Neural crest cell (in vitro differentiated cells): ENCODE measurements at places on chromosomes 2 and 18.

DNA sequence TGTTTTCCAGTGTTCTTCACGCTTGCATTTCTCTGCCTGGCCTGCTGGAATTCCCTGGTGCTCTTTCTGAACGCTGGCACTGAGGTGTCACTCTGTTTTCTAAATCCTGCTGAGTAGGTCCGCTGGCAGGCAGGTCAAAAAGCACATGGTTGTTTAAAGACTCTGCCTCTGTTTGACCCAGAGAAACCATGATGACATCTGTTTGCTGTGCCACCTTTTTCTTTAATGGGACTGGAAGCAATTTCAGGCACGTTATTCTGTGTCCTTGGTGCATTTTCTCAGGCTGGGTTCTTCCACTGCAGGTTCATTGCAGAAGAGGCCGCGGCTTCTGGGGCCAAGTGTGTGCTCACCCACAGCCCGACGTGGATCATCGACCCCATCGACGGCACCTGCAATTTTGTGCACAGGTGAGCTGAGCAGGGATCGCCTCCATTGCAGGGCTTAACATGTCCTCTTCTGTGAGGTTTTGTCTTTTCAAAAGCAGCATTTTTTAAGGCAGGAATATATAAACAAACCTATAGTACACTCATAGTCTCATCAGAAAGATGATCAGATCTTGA is 28.4 kb downstream of the IMPA2 start:
- no peak for DNase-seq

- no peak for DNase-seq
These were observed 555.2 kb downstream of the CMPK2 start for GRCh38 chr2:6310256-6311215.

- DNase-seq: no peak
These were observed 103.1 kb upstream of the ZC3H15 start for GRCh38 chr2:186382932-186383331.

DNA sequence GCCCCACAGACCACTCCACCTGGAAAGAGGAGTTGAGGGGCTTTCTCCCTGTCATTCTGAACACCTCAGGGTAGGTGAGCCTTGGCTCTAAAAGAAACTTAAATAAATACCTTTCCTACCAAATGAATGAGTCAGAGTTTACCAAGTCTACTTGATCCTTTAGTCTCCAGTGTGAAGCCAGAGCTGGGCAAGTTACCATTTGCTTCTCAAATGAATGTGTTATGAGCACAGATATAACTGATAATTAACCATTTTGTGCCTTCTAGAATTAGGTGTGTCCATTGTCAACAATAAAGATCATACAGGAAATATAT is 347.7 kb downstream of the KIAA1328 start:
- DNase-seq: no peak

DNA sequence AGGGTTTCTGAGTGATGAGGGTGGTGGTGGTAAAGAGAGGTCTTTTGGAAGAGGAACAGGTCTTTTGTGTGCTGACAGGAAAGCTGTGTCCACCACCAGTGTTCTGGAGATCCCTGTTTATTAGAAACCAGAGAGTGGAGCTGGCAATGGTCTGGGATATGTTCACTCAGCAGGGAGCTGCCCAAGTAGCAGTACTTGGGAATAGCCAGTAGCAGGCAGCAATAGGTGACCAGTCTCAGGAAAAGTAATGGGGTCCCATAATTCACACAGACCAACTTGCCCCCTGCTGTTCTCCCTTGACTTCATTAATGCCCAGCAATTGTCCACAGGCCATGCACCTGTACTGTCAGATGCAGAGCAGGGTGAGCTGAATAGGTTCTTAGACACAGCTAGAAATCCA is 1.8 kb downstream of the TSPYL6 start:
- no peak for DNase-seq

DNA sequence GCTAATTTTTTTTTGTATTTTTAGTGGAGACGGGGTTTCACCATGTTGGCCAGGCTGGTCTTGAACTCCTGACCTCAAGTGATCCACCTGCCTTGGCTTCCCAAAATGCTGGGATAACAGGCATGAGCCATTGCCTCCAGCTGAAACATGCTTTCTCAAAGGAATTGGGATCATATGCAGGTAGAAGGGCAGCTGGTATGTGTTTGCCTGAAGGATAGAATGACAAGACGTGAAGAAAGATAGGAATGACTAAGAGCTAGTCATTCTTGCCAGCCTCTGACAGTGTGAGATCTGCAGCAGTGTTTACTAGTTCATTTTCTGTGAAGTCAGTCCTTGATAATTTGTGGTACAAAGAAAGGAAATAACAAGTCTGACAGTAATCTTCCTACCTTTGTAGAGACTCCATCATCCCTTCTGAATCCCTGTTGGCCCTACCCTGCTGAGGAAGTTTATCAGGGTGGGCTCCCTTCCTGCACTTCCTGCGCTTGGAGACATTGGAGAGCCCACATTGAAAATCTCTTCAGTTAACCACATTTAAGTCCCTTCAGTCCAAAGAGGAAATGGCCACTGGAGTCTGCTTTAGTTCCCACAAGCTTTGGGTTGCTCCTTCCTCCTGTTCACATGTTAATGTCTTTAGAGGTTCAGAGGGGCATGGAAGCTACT is 14.7 kb downstream of the CFLAR start:
- DNase-seq: no peak

DNA sequence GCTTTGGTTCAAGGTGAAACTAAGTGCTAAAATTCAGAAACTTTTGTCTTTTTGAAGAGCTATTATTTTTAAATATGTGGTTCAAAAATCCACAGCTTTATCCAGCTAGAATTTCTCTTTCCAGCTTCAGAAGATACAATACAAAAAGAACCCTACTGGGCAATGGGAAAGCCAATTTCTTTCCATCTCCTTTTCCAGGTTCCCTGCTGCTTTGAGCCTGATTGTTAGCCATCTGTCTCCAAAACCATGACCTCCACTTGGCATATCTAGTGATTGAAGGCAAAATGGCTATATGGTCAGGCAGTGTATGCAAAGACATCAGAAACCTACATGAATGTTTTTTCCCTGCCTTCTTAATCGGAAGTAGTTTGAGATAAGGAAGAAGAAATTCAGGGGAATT is 134.1 kb downstream of the KCNH7 start:
- DNase-seq: no peak

DNA sequence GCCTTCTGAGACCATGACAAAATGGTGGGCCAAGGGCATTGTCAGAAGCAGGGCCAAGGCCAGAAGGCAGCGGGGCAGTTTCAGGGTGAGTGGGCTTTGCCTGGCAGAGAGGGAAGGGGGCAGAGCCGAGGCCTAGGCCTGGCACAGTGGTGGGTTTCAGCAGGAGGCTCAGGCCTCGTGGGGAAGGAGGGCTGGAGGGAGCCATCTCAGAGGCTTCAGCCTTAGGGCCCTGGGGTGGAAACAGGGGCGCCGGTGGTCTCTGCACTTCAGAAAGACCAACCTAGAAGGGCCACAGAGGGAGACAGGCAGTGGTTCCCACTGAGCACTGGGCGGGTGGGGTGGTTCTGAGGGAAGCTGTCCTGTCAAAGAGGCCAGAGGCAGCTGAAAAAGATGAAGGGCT is 58.0 kb upstream of the SMAD7 start:
- DNase-seq: no peak

DNA sequence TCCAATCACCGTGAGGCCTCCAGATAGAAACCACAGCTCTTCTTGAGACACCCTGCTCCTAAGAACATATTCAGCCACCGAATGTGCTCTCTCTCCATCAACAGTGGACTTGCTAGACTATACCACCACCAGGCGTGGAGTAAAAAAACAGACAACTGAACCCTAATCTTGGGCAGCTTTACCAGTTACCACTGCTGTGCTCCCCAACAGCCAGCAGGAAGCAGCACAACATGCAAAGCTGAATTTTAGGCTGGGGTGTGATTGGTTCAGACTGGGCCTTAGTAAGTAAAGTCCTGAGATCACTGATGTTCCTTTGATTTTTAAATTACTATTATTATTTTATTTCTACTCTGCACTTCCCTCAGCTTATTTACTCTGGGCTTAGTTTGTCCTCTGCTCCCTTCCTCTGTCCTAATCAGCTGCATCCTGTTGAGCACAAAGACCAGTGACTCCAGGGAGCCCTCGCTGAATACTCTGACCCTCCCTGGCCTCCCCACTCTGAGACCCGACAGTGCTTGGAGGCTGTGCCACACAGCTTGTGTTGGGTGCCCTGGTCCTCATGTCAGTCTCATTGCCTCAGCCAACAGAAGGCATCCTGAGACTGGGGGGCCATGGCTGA is 21.9 kb downstream of the MRPL35 start:
- peak; percentile 64 for DNase-seq

DNA sequence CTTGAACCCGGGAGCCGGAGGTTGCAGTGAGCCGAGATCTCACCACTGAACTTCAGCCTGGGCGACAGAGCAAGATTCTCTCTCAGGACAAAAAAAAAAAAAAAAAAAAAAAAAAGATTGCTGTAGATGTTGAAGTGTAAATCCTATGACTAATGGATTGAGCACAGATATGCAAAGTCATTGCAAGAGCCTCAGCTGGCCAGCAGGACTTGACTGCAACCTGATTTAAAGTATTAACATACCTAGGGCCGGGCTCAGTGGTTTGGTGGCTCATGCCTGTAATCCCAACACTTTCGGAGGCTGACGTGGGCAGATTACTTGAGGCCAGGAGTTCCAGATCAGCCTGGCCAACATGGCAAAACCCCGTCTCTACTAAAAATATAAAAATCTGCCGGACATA is 103.4 kb upstream of the MSH2 start:
- DNase-seq: no peak

DNA sequence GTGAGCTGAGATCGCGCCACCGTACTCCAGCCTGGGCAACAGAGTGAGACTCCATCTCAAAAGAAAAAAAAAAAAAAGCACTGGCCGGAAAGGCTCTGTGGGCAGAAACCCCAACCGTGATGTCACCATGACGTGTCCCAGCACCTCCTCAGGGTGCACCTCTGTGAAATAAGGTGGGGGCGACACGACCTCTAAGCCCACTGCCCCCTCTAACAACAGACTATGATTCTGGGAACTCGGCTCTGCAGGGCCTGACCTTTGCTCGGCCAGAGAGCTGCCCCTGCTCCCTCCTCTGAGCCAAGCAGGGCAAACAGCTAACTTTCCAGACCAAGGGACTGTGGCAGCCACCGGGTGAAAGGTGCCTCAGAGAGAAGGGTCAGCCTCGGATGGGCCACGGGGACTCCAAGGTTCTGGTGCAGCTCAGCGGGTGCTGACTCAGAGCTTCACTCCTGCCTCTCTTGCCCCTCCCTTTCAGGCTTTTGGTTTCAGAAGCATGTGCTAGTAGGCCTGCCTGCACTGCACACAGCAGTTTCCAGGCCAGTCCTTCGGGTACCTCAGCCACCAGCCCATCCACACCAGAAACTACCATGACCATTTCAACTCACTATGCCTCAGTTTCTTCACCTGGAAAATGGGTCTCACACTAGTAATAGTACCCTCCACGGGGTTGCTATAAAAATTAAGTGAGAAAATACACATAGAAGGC is 8.0 kb downstream of the TMBIM1 start:
- no peak for DNase-seq

DNA sequence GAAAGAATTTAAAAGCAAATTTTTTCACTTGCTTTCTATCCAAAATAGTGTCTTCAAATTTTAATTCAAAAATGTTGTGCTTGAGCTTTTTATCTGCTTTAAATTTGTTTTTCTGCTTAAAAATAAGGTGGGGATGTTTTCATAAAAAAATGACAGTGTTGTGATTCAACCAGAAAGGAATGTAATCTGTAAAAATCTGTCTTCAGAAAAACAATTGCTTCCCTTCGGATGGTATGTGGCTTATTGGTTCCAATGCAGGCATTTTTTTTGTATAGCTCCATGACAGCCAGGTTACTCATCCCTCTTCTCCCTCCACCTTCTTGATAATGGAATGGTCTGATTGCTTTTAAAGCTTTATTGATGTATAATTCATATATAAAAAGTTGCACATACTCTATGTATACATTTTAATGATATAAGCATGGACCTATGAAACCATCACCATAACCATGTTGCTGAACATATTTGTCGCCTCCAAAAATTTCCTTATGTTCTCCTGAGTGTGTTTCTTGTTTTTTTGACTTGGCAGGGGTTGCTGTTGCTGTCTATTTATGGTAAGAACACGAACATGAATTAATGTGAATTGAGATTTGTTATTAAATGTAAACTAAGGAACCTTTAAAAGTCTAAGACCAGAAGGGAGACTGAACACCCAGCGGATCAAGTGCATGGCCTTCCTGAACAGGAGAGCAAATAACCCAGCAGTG is 363.7 kb upstream of the SPHKAP start:
- DNase-seq: no peak

- no peak for DNase-seq
These were observed 8.0 kb downstream of the AGFG1 start for GRCh38 chr2:227479865-227480475.

GRCh38 chr18:13336841-13337240 is 118.3 kb downstream of the LDLRAD4 start:
- DNase-seq: no peak

DNA sequence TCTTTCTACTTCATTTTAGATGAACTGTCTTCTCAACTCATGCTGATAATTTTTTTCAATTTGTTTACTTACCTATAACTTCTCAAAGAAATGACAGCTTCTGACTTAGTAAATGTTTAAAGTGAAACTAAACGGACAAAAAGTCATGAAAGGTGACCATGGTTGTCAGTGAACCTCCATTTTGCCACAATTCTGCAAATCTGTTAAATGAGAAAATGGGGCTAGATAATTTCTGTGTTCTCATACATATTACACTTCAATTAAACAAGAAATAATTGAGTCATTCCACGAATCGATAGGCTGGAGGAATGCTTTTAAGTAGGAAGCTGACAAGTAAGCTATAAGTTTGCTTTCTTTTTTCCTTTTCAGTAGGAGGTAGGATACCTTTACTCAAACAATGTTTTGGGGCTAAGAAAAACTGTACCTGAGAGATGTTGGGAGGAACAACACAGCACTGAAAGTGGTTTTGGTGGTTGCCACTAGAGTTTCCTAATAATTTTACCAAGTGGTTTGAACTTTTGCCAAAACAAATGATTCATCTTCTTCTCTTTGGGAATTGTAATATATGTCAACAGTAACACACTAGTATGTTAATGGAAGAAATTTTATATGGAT is 17.1 kb downstream of the DYNAP start:
- no peak for DNase-seq

GRCh38 chr18:69763002-69763401 is 184.7 kb downstream of the CD226 start:
- DNase-seq: no peak

GRCh38 chr2:154546341-154546740 is 152.2 kb upstream of the KCNJ3 start:
- no peak for DNase-seq
